ENCODE measurements at places on chromosomes 5 and 9.

- no peak for DNase-seq
Measured at GRCh38 chr5:3778000-3778550, 182.4 kb downstream of the IRX1 start.

DNA sequence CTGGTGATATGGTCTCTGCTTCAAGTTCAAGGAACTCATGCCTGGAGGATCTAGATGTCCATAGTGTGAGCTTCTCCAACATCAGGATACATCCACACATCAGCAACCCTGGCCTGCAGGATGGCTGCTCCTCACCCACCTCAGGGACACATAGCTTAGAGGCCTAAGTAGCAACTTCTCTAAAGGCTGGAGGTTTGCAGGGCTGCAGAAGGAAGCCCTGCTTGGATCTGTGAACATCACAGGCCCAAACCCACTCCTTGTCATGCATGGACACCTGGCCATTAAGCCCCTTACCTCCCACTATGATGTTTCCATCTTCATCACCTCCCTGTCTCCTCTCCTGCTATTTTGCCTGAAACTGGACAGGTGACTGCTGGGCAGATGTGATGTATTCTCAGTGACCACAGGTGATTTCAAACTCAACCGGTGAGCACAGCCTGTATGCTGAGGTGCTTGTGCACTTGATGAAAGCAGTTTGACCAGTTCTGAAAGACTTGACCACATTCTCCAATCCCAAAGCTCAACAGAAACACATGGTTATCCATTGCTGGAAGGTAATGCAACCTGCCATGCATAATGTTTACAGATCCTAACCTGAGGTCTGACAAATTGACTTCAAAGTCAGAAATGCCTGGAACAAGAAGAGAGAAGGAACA lies 205.2 kb downstream of the FSTL4 start:
- no peak for DNase-seq

DNA sequence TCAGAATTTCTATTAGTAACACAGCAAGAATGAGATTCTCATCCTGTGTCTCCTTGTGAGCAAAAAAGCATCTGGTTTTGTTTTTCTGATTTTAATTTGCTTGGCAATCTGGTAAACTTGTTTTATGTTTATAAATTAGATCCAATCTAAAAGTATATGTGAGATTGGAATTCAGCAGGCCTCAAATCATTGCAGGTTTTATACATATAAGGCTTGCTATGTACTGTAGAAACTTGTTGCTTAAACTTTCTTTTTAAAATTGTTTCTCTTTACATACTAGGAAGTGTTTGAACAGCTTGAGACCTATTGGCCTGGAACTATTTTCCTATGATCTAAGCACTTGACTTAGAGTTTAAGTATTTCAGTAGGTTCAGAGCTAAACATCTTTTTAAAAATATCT lies 1037.8 kb downstream of the NR2F1-AS1 start:
- DNase-seq = no peak

DNA sequence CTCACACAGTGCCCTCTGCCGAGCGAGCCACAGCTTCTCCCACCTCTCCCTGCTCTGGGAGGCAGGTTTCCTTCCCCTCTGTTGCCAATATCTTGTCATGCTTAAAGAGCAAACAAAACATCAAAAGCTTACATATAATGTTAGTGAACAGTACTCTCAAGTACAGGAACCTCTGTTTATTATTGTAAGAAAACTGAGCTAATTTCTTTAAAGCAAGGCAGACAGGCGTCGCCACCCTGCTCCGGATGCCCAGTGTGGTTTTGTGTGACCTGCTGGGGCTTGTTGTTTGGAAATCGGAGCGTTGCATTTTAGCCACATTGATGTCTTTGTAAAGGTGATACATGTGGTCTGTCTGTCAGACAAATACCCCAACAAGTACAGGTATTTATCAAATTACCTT lies 401.4 kb upstream of the IRX1 start:
- DNase-seq = no peak

- DNase-seq = no peak
Measured at GRCh38 chr5:143819716-143820115, 7.8 kb downstream of the HMHB1 start.

DNA sequence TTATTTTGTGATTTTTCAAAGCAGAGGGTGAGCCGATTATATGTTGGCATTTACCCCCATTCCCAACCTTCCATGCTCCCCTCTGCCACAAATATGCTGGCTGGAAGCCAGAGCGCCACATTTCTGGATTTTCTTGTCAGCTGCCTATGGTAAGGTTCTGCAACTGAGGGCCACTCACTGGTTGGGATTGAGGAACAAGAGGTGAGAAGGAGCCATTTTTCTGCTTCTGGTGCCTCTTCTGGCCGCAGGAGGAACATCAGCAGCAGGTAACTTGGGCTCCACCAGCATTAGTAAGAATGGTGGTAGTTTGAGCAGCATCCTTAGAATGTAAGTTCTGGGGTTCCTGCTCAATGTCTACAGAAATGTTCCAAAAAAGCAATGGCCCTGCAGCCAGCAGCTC lies 159.5 kb upstream of the MAST4 start:
- no peak for DNase-seq

- DNase-seq = no peak
Measured at GRCh38 chr5:147855774-147856069, 22.8 kb upstream of the SCGB3A2 start.

DNA sequence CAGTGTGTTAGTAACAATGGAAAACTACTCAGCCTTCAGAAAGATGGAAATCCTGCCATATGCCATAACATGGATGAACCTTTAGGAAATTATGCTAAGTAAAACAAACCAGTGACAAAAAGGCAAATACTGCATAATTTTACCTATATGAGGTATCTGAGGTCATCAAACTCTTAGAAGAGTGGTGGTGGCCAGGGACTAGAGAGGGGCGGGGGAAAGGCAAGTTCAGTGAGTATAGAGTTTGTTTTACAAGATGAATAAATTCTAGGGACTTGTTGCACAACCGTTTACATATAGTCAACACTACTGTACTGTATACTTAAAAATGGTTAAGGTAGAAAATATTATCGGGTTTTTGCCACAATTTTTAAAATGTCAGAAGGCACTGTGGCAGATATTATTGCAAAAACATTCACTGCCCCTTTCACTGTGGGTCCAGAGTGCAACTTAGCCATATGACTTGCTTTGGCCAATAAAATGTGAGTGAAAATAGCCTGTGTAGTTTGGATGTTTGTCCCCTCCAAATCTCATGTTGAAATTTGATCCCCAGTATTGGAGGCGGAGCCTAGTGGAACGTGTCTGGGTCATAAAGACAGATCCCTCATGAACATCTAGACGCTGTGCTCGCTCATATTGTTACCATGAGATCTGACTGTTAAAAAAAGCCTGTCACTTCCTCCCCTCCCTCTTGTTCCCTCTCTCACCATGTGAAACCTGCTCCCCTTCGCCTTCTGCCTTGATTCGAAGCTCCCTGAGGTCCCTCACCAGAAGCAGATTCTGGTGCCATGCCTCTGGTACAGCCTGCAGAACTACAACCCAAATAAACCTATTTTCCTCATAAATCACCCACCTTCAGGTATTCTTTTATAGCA lies 9.5 kb downstream of the ZNF367 start:
- DNase-seq = no peak

DNA sequence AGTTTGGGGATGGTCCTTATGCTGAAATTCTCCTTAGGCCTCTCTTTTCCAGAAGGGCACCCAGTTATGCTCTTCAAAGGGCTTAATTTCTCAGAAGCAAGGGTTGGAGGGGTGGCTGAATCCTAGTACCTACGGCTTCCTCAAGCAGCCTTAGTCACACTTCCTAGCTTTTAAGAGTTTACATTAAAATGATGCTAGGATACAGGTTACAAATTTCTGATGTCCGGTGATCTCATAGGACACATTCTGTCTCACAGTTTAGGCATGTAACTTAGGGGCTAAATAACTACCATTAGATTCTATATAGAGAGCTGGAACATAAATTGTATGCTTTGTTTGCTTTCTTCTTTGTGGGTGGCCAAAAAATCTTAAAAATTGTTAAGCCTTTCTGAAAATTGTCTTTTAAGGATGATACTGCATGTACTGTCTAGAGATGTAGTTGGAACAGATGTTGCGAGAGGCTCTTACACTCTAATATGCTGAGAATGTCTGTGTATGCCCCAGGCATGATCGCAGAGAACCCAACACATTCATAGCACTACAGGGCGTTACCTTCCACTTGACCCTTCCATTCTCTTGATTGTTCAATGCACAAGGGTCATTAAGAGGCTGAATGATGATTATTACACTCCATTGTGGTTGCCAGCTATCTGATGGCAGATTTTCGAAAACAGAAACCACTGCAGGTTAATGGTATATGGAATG lies 139.1 kb downstream of the TMEM38B start:
- DNase-seq = no peak

GRCh38 chr5:103624035-103624480 lies 61.5 kb upstream of the NUDT12 start:
- DNase-seq = no peak

- DNase-seq = no peak
Measured at GRCh38 chr5:137570070-137570469, 70.9 kb upstream of the SPOCK1 start.

DNA sequence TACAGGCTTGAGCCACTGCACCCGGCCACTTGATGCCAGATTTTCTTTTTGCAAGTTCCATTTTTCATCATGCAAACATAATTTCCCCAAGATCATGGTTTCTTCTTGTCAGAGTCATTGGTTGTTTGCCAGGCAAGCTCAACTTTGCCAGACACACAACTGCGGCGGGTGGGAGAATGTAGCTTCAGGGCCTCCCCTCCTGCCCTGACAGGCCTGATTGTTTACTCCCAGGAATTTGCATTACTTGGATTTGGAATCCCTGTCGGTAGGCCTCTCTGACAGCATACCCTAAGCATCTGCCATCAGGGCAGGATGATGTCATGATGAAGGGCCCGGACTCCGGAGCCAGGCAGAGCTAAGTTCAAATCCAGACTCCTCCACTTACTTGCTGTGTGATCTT lies 15.1 kb downstream of the RPS14 start:
- DNase-seq = peak; percentile 72

DNA sequence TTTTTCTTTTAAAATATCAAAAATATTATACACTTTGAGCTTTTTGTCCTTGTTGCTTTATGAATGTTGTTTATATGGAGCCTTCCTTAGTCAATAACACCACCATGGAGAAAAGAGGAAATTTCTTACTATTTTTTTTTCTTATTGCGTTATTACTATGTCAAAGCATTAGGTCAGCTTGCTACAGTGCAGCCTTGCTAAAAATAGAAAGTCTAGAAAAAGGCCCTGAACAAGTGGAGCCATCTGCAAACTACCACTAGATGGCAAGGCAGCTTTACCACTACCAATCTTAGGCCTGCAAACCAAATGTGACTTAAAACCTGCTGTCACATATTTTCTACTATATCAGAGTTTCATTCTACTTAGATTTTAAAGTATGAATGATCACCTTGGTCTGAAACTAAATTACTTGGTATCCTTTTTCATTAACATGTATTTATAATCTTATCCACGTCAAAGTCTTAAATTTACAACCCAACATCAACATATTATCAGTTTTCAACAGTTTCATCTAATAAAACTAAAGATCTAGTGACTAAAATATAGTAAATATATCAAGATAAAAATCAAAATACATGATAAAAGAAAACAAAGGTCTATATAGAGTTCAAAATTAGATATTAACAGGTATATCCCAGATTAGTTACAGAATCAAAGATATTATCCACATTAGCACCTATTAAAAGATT lies 113.1 kb upstream of the ACOT12 start:
- peak; percentile 84 for DNase-seq

- no peak for DNase-seq
Measured at GRCh38 chr5:16794269-16794913, 141.7 kb downstream of the MYO10 start.

GRCh38 chr5:87649455-87649854 lies 236.7 kb upstream of the CCNH start:
- DNase-seq = no peak

DNA sequence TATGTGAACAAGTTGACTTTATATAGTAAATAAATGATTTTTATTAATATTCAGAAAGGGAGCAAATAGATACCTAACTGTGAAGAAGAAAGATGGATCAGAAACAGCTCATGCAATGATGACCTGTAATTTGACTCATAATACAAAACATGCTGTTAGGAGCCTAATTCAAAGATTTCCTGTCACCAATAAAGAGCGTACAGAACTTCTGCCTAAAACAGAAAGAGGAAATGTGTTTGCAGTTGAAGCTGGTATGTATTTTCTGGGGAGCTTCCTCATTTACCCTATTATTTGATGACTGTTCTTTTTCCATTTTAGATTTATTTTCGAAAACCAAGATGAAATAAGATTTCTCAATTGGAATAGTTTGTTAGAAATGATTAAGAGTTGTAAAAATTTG lies 11.4 kb downstream of the YTHDC2 start:
- no peak for DNase-seq

DNA sequence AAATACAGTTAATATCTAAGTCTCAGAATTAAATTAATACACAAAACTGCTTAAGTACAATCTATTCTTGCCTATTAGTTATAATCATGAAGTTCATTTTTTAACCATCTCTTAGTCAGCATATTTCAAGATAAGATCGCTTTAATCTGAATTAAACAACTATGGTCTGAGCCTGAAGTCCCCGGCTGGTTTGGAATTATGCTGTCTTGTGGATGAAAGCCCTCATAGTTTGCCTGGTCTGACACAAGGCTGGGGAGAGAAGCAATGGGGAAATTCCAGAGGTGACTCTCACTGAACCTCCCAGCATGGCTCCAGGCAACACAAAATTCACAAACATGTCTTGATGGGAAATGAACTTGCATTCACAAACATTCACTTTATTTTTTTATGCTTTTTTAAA lies 28.0 kb upstream of the GRAMD2B start:
- DNase-seq = peak; percentile 46

DNA sequence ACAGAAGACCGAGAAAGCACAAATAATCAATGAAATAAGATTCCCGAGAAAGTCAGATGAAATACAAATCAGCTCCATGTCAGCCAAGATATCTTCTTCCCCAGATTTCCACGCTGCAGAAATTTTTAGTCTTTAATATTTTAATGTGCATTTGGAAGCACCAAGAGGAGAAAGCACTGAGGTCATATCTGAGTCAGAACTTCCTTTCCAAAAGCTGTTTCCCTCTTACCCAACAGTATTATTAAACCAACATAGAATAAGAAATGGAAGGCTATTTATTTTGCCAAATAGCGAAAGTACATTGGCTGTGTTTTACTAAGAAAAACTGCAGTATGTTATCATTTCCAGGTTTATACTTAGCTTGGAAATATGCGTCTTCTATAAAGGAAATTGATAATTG lies 772.1 kb upstream of the CDH9 start:
- DNase-seq = no peak

DNA sequence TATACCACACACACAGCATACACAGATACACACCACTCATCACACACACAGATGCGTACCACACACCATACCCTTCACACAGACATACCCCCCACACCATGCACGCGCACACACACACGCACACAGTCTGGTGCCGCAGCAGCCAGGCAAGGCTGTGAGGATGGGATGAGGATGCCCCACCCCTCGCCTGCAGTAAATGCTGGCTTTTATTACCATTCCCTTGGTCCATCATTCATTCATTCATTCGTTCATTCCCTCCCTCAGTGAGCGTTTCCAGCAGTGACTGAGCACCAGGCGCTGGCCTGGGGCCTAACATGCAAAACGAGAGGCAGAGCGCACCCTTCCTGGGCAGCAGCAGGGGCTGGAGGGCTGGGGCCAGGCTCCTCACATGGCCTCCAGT lies 51.7 kb upstream of the FCN2 start:
- DNase-seq = no peak

- DNase-seq = no peak
Measured at GRCh38 chr9:111272581-111272980, 57.4 kb downstream of the OR2K2 start.

GRCh38 chr9:38311382-38312270 lies 80.9 kb upstream of the ALDH1B1 start:
- DNase-seq = no peak
